ENCODE measurements at places on chromosomes 3 and 15.

- DNase-seq: no peak
Measured at GRCh38 chr3:162933656-162934055, 1437.0 kb downstream of the OTOL1 start.

DNA sequence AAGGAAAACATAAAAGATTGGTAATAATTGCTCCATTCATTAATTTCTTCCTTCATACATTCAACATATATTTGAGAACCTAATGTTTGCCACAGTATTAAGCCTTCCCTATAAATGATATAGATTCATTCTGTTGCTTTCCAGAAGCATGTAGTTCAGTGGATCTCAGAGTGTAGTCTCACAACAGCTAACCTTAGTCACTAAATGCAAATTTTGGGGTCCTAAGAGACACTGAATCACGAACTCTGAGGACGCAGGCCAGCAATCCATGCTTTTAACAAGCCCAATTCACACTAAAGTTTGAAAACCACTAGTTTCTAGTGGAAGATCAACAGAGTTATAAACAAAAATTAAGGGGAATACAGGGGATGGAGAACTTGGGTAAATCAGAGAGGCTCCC, 7.2 kb upstream of the AQR start:
- no peak for DNase-seq

- DNase-seq: no peak
Measured at GRCh38 chr3:181771120-181771519, 59.4 kb downstream of the SOX2 start.

- DNase-seq: no peak
Measured at GRCh38 chr3:76582632-76583378, 457.1 kb upstream of the ROBO2 start.

- no peak for DNase-seq
Measured at GRCh38 chr15:45201869-45202268, 14.1 kb upstream of the SHF start.

DNA sequence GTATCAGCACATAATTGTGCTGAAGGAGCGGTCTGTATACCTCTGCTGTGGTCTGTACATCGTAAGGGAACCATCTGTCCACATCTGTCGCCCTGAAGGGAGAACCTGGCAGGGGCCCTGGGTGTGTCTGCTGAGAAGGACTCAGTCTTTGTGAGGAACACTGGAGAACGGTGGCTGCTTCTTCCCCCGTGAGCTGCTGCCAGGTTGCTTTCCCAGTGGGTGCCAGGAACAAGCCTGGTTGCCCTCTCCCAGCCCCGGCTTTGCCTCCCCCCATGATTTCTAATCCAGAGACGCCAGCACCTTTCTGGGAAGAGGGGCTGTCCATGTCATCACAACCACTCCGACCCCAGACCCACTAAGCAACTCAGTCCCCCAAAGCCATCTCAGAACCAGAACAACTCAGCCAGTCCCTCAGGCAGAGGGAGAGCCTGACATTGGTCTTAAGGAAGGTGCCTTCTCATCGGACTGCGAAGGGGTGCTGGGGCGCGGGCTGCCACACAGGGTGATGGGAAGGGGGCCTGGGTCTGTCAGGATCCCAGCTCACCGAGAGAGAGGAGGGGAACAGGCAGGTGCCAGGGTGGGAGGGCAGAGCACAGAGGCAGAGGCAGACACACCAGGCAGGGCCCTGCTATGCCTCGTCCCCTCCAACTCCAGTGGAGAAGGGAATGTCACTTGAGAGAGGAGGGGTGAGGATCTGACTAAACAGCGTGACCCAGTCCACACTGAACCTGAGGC, 8.5 kb downstream of the TNK2 start:
- DNase-seq: no peak

DNA sequence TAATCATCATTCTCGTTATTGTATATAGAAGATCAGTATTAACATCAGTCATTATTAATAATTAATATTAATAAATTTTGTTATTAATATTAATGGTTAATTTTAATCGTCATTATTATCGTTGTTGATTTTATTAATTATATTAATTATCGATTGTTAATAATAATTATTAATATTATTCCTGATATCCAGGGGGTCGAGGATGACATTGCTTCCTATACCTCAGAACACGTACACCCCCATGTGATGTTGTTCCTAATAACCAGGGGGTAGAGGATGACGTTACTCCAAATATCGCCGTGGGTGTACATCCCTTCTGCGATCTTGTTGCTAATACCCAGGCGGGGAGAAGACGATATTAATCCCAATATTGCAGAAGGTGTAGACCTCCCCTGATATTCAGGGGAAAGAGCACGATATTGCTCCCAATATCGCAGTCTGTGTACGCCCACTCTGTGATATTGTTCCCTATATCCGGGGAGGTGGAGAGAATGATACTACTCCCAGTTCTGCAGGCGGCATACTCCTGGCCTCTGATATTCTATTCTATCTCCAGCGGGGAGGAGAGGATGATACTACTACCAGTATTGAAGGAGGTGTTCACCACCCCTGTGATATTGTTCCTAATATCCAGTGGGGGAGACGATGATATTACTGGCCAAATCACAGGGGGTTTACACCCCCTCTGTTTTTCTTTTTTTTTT, 22.3 kb upstream of the BMF start:
- no peak for DNase-seq

DNA sequence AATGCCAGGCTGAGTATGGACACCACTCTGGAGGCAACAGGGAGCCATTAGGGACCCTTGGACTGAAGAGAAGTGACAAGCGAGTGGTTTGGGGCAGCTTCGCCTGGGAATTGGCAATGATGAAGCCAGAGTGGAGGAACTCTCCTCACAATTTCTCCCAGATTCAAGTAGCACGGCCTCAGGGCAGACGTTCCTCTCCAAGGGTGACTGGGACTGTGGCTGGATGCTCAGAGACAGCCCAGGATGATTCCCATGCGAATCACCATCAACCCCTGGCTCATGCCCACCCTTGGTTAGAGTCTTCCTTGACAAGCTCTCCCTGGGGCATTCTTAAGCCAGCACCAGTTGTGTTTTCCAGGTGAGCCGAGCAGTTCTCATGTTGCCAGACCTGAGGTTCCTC, 16.3 kb upstream of the DOCK3 start:
- no peak for DNase-seq

GRCh38 chr3:94887065-94887464, 824.2 kb downstream of the NSUN3 start:
- DNase-seq: no peak

DNA sequence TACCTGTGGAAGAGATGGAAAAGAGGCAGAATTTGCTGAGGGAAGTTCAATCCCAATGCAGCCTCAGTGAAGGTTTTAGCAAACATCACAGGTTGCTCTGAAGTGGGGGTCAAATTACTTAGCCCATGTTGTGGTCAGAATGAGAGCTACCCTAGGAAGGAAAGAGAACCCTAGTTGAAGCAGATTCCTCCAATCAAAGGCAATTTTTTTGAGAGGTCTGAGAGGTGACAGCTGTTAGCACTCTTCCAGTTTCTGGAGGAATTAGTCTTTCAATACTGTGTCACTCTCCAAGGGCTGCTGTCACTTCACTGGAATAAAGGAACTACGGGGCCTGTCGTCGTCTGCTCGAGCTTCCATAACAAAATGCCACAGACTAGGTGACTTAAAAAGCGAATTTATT, 584.2 kb upstream of the DPPA4 start:
- no peak for DNase-seq

GRCh38 chr3:142273501-142273900, 48.1 kb upstream of the GK5 start:
- no peak for DNase-seq

DNA sequence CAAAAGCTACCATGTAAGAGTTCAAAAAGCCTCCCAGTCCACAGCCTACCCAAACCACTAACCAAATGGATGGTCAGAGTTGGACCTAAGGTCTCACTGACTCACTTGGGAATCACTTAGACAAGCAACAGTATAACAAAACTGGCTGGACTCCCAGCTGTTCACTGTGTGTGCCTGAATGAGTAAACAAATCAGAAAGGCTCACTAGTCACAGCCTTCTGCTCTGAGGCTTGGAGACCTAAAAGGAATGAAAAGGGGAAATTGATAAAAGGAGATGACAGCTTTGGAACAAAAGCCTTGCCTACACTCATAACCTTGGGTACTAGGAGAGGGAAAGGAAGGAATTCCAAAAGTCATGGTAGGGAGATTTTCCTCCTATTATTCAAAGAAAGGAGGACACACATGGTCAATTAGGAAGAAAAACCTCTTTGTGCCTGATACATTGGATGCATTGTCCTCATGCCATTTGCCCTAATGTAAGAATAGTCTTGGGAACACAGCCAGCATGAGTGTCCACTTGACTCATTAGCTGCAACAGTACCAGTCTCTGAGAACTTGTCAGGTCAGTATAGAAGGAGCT, 92.3 kb downstream of the FRMD5 start:
- no peak for DNase-seq

GRCh38 chr15:77455696-77456321, 35.1 kb downstream of the HMG20A start:
- no peak for DNase-seq

GRCh38 chr15:47294765-47295259, 422.5 kb upstream of the SEMA6D start:
- DNase-seq: no peak

All from stimulated activated CD8-positive, alpha-beta memory T cell treated with anti-CD3 and anti-CD28 coated beads, Interleukin-15, amount 100 ng/mL, for 24 hours (primary cell).